Karpas-422 (cell line): ENCODE measurements at places on chromosomes 16 and 17. TPM values are rescaled to one million over a fixed set of nuclear protein-coding genes. Genes with fewer than 3 reads are reported as not detected.

- no peak for DNase-seq
Measured at GRCh38 chr17:38724337-38724988, 5.7 kb upstream of the CISD3 start.

GRCh38 chr17:48024149-48025039, 13.2 kb downstream of the COPZ2 start:
- DNase-seq, result peak; percentile 78

DNA sequence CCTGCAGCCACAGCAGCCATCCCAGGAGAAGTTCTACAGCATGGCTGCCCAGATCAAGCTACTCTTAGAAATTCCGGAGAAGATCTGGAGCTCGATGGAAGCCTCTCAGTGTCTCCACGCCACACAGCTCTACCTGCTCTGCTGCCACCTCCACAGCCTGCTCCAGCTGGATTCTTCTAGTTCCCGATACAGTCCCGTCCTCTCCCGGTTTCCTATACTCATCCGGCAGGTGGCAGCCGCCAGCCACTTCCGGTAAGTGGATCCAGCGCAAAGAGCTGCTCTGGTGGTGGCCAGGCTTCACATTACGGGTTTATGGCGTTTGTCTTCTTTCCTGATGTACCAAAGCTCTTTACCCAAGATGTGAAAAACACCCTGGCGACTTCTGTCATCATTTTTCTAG, 3.6 kb downstream of the COG1 start:
- DNase-seq, result no peak

- DNase-seq, result no peak
Measured at GRCh38 chr17:6627019-6627418, 13.5 kb downstream of the KIAA0753 start.

Gene SNAI3
- total RNA-seq, result 1.3 and 1.4 TPM in 2 replicates

- no peak for DNase-seq
Measured at GRCh38 chr17:82334622-82335394, 1.2 kb upstream of the SECTM1 start.

DNA sequence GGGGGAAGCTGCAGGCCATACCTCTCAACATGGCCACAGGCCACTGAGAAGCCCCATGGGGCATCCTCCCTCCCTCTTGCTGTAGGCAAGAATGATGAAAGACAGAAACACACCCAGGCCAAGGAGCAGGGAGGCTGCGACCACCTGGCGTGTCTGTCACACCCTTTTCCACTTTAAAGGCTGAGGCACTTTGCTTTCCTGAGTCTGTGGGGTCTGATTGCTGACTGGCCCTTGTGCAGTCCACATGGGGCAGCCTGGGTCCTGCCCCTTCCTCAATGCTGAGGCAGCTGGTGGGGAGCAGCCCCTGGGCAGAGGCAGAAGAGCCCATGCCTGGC, 8.7 kb downstream of the TMEM204 start:
- no peak for DNase-seq

DNA sequence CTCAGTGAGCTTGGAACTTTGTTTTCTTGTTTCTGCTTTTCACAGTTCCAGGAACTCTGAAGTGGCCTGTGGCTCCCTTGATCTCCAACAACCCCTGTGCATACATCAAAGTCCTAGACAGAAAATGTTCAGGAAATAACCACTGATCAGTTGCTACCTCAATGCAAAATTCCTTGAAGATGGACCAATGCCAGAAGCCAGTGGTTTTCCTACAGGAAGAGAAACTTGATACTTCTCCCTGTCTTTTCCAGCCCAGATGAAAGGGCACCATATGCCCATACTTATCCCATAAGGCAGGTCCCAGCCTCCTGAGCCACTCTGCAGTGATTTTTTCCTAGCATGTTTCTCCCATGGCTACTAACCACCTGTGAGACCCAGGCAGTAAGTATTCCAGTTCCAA, 12.3 kb upstream of the CDRT4 start:
- no peak for DNase-seq

- no peak for DNase-seq
Measured at GRCh38 chr16:70701036-70701435, 15.2 kb upstream of the MTSS2 start.

GRCh38 chr16:86906623-86907022, 328.3 kb downstream of the FOXL1 start:
- no peak for DNase-seq

Gene HYDIN
- total RNA-seq, result not detected in 2 replicates

Gene ITGA2B
- 0.07 and 0.26 TPM in 2 replicates for total RNA-seq

Gene NEUROD2
- not detected in 2 replicates for total RNA-seq

GRCh38 chr17:70100983-70101382, 26.0 kb downstream of the KCNJ16 start:
- no peak for DNase-seq

- DNase-seq, result no peak
Measured at GRCh38 chr17:72940496-72940895, 152.0 kb downstream of the SLC39A11 start.

- DNase-seq, result no peak
Measured at GRCh38 chr17:41434005-41434404, 6.8 kb downstream of the KRT38 start.
